ENCODE measurements at places on chromosomes 2 and 18.

- DNase-seq, result no peak
Measured at GRCh38 chr18:49745045-49746014, 68.0 kb downstream of the ACAA2 start.

DNA sequence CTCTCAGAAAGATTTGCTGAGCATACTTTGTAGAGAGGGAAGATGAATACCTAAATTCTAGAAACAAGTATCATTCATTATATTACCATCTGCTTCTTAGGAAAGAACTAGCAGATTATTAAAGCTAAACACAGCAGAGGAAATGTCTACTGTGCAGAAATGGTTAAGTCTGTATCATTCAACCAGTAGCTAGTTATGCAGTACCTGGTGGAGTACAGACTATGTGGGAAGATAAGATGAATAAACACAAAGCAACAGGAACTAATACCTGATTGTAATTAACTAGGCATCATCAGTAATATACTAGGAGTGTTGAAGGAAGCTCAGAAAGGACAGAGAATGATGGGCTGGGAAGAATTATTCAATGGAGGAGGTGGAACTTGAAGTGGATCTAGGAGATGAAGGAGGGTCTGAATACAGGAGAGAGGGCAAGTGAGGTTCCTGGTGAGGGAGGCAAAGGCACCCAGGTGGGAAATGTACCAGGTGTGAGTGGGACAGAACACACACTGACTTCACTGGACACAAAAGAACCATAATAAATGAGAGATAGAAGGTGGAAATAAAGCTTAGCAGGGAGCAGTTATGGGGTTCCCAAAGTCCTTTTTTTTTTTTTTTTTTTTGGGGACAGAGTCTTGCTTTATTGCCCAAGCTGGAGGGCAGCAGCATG, 9.5 kb downstream of the WDFY1 start:
- no peak for DNase-seq

DNA sequence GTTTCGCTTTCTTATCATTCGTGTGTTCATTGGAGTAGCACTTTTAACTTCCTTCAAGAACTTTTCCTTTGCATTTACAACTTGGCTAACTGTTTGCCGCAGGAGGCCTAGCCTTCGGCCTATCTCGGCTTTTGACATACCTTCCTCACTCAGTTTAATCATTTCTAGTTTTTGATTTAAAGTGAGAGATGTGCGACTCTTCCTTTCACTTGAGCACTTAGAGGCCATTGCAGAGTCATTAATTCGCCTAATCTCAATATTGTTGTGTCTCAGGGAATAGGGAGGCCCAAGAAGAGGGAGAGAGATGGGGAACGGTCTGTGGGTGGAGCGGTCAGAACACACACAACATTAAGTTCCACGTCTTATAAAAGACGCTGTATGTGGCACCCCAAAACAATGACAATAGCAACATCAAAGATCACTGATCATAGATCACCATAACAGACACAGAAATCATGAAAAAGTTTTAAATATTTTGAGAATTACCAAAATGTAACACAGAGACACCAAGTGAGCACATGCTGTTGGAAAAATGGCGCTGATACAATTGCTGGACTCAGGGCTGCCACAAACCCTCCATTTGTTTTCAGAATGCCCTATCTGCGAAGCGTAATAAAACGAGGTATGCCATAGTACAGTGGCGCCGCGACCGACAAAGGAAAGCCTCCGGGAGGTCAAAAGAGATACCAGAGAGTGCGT, 553 bp downstream of the TIGD1 start:
- no peak for DNase-seq

GRCh38 chr18:8982416-8983183, 119.9 kb upstream of the NDUFV2 start:
- no peak for DNase-seq

All from cortex of kidney (tissue), 1 donor.